ENCODE measurements at places on chromosomes 16 and 17. TPM values are rescaled to one million over a fixed set of nuclear protein-coding genes. Genes with fewer than 3 reads are reported as not detected.
A peak's percentile ranks its signal among the peaks of the same experiment; 100 is the strongest.

DNA sequence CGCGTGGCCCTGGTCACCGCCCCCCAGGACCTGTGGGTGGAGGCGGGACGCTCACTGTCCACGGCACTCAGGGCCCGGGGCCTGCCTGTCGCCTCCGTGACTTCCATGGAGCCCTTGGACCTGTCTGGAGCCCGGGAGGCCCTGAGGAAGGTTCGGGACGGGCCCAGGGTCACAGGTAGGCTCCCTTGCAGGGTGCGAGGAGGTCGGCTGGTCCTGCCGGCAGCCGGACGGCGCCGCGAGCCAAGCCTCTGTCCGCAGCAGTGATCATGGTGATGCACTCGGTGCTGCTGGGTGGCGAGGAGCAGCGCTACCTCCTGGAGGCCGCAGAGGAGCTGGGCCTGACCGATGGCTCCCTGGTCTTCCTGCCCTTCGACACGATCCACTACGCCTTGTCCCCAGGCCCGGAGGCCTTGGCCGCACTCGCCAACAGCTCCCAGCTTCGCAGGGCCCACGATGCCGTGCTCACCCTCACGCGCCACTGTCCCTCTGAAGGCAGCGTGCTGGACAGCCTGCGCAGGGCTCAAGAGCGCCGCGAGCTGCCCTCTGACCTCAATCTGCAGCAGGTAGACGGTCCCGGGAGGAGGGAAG is 1.3 kb downstream of the GUCY2D start:
- no peak for DNase-seq

DNA sequence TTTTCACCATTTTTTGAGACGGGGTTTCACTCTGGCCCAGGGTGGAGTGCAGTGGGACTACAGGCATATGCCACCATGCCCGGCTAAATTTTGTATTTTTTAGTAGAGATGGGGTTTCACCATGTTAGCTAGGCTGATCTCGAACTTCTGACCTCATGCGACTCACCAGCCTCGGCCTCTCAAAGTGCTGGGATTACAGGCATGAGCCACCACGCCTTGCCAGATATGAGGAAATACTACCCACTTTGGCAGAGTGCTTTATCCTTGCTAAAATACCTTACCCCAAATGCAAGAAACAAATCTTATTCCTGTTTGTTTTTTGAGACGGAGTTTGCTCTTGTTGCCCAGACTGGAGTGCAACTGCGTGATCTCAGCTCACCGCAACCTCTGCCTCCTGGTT is 62.9 kb upstream of the MGAT5B start:
- DNase-seq = no peak

GRCh38 chr16:24151482-24151939 is 104.6 kb upstream of the CACNG3 start:
- DNase-seq = peak; percentile 47

The EMP2 gene
- total RNA-seq = not detected

The HS3ST6 gene
- not detected for total RNA-seq

GRCh38 chr16:27925612-27926011 is 137.9 kb downstream of the GSG1L start:
- no peak for DNase-seq

DNA sequence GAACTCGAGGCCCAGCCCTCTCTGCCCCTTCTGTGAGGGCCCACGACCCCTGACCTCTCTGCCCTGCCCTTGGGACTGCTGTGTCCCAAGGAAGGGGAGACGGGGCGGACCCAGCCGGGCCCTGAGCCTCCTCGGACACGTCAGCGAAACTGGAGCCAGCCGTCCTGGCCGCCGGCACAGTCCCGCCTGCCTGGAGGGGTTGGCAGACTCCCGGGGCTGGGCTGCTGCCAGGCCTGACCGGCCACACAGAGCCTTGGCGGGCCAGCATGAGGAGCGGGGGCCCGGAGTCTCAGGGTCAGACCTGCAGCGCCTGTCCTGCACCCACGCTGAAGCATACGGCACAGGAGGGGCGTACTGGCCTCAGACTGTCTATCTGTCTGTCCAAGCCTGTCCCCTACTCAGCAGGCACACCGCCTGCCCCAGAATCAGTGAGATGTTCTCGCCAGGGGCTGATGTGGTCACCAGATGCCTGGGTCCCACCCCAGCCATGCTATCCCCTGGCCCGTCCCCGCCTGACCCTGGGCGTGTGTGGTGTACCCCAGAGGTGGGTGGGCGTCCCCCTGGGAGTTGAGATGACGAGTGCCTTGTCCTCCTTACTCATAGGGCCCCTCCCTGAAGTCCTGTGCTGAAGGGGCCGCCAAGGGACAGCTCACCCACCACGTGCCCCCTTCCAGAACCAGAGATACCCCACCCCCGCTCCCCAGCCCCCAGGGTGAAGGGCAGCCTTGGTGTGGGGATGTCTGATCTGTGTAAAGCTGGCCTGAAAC is 4.7 kb downstream of the VASN start:
- no peak for DNase-seq

DNA sequence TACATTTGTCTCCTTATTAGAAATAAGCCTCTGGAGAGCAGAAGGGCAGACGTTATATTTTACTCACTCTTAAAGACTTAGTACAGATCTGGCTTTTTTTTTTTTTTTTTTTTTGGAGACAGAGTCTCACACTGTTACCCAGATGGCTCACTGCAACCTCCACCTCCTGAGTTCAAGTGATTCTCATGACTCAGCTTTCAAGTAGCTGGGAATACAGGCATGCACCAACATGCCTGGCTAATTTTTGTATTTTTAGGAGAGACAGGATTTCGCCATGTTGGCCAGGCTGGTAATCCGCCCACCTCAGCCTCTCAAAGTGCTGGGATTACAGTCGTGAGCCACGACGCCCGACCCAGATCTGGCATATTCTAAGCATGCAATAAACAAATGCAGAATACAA is 36.4 kb upstream of the TMEM97 start:
- no peak for DNase-seq

The SLC35G6 gene
- not detected for total RNA-seq

The MAF gene
- 120 TPM for total RNA-seq

- DNase-seq = no peak
These were observed 29.7 kb downstream of the RAI1 start for GRCh38 chr17:17710728-17711541.

- DNase-seq = no peak
These were observed 54.0 kb downstream of the DYNLRB2 start for GRCh38 chr16:80594756-80595155.

The SPPL2C gene
- total RNA-seq = not detected

GRCh38 chr17:348692-349425 is 3.7 kb downstream of the RPH3AL start:
- no peak for DNase-seq

DNA sequence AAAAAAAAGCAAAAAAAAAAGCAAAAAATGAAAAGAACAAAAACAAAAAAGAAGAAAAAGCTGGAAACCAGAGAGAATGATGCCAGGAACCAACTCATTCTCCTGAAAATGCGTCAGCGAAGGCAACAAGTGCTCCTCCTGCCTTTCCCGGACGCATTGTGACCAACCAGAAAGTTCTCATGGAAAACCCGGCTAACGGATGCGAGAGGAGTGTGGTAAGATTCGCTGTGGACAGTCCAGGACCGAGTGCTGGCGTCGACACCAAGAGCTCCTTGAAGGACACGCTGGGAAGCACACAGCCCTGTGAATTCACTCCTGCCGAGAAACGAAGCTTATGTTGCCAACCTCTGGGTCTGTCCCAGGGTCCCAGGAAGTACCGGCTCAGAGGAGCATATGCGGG is 43.4 kb downstream of the METRNL start:
- no peak for DNase-seq

DNA sequence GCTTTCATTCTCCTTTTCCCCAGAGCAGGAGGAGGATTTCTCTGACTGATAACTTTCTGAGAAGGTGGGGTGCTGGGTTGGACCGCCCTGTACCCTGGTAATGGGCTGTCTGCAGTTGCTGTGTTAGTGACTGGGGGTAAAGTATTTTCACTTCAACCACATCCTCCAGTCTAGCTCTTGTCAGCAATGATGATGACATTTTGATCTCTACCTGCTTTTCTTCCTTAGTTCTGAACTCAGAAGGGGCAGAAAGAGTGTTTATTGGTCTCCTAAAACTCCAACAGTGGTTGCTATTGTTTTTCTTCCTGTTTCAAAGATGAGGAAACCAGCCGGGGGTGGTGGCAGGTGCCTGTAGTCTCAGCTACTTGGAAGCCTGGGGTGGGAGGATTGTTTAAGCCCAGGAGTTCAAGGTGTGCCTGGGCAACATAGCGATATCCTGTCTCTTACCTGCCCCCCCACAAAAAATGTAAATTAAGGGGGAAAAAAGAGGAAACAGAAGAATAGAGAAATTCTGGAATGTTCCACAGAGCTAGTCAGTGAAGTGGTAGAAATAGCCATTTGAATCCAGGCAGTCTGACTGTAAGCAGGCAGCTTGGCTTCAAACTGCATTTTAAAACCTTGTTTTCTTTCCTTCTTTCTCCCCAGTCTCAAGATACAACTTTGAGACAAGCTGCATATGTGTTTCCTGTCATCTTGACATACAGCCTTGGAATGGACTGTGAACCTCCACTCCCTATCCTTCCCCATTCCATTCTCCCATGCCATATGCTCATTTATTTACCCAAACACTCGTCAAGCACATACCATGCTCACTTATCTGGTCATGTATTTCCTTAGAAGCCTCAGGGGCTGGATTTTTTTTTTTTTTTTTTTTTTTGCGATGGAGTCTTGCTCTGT is 3.3 kb upstream of the N4BP1 start:
- DNase-seq = peak; percentile 55

DNA sequence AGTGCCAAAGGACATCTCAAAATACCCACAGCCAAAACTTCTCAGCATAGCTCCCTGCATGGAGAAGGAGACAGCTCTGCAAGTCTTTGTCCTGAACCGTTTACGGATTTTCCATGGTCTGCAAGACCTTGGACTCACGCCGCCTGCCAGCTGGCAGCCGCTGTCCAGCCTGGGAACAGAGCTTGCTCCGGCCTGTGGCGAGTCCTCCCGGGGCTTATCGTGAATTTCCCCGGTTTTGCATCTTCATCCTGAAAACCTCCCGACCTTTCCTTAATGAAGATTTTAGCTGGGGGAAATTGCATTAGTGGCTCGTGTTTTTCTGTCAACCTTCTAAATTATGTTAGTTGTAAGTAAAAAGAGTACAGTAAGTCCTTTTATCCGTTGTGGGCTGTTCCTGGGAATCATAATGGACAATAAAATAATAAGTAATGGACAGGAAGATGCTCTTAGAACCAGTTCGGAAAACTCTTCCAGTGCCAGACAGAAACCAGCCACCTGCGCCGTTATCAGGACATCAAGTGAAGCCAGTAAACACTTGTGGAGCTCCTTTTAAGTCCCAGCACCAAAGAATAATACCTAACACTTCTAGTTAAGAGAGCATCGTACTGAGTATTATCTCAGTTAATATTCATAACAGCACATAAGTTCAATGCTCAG is 112.4 kb upstream of the NOL11 start:
- DNase-seq = no peak

GRCh38 chr16:66618588-66619375 is 14.3 kb downstream of the CMTM3 start:
- DNase-seq = no peak

The DCAKD gene
- 20.7 TPM for total RNA-seq

GRCh38 chr16:80167657-80168390 is 373.0 kb upstream of the DYNLRB2 start:
- no peak for DNase-seq

- no peak for DNase-seq
These were observed 39.2 kb downstream of the IFT140 start for GRCh38 chr16:1572673-1573072.

DNA sequence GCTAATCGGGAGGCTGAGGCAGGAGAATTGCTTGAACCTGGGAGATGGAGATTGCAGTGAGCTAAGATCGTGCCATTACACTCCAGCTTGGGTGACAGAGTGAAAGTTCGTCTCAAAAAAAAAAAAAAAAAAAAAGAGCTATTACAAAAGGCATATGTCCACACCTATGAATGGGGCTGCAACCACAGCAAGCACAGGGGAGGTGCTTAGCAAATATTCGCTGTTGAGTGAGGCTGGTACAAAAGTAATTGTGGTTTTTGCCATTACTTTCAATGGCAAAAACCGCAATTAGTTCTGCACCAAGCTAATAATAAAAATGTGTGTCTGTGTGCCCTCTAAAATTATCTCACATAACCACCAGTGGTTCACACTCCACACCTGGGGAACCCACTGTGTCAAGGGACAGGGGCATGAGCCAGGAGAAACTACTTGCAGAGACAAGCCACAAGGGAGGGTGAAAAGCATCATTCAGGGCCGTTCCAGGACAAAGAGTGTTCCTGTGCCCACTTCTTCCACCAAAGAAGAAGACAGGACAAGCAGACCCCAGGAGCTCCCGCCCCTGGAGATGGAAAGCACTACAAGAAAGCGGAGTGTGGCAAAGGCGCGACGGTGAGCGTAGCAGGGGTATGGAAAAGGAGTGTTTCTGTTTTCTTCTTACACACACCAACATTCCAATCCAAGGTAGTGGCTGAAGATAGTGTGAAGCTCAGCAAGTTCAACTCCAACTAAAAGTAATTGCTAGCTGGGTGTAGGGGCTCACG is 84.4 kb upstream of the CNEP1R1 start:
- DNase-seq = no peak

The TPSG1 gene
- not detected for total RNA-seq

The CKLF gene
- total RNA-seq = 48.2 TPM

GRCh38 chr17:41722231-41722630 is 10.1 kb downstream of the GAST start:
- DNase-seq = no peak

The IL34 gene
- total RNA-seq = not detected

- no peak for DNase-seq
These were observed at the start of gene STH for GRCh38 chr17:45998987-45999899. STH (plus strand) TSS chr17:45999250; CDS start chr17:45999280, 30 bp downstream.

- no peak for DNase-seq
These were observed 36.8 kb downstream of the ADCY7 start for GRCh38 chr16:50303041-50303604.

DNA sequence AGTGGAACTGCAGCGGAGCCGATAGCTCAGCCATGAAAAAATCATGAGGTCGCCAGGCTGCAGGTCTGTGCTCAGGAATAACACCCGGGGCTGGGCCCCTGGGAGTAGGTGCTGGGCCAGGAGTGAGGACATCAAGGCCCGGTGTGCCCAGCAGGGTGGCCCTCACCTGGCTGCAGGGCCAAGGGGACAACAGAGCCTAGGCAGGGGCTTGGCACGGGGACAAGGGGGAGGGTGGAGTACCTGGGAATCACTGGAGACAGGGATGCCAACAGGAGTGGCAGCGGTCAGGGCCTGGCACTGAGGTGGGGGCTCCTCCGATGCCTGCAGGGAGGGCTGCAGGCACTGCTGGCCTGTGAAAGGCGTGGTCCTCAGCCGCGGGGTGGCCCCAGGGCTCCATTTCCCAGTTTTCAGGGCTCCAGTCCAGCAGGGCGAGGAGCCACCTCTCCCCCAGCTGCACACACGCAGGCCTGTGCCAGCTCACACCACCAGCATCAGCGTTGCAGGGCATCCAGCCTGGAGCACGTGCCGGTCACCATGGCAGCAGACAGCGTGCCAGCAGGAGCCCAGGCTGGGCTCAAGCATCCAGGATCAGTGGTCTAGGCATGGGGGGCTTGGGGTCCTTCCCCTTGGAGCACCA is 4.7 kb upstream of the FSCN2 start:
- DNase-seq = no peak

GRCh38 chr16:85579191-85579590 is 33.9 kb upstream of the GSE1 start:
- DNase-seq = no peak

GRCh38 chr17:42598905-42599304 is 10.3 kb downstream of the RETREG3 start:
- DNase-seq = no peak

The PKMYT1 gene
- total RNA-seq = 5.7 TPM

GRCh38 chr17:1186923-1187771 is 7.4 kb upstream of the ABR start:
- DNase-seq = peak; percentile 60

- no peak for DNase-seq
These were observed 5.0 kb downstream of the TAOK2 start for GRCh38 chr16:29978564-29979270.

The SULT1A2 gene
- 0.39 TPM for total RNA-seq

The PIRT gene
- not detected for total RNA-seq

The ALOX12B gene
- not detected for total RNA-seq

The SEPTIN1 gene
- total RNA-seq = 198 TPM

Data from CD4-positive, CD25-positive, alpha-beta regulatory T cell (primary cell).